Erythroblast (primary cell): ENCODE measurements at places on chromosomes 12 and 14.

DNA sequence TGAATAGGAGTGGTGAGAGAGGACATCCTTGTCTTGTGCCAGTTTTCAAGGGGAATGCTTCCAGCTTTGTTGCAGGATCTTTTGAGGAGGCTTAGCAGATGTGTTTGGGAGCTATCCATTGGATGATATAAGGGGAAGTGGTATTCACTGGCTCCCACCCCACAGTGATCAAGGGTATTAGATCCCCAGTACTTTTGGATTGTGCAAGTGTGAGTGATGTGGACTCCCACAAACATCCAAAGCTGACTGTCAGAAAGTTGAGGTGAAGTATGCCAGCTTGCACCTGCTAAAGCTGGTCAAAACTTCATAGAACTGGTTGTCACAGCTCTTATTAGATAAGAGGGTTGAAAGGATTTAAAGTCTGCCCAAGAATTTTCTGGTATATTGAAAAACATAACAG is 110.1 kb upstream of the BTG1 start:
- DNase-seq = no peak

- no peak for DNase-seq
Observed at GRCh38 chr14:99384450-99385417, 95.9 kb downstream of the SETD3 start.

GRCh38 chr14:20620798-20621478 is 20.6 kb downstream of the OR6S1 start:
- no peak for DNase-seq

DNA sequence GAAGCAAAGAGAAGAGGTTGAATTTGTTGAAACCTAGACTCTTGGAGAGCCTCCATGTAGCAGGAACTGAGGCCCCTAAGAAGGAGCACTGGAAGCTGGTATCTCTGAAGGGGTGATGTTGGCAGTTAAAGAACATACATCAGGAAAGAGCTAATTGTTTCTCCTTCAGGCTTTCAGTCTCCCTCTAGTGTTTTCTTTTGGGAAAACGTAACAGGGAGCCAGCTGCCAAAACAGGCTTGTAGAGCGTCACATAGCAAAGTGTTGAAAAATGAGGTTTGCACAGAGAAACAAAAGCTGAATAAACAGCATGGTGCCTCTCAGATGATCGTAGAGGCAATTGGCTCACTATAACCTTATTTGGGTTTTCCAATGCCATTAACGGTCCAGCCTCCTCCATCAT is 46.9 kb upstream of the CAND1 start:
- peak; percentile 4 for DNase-seq

DNA sequence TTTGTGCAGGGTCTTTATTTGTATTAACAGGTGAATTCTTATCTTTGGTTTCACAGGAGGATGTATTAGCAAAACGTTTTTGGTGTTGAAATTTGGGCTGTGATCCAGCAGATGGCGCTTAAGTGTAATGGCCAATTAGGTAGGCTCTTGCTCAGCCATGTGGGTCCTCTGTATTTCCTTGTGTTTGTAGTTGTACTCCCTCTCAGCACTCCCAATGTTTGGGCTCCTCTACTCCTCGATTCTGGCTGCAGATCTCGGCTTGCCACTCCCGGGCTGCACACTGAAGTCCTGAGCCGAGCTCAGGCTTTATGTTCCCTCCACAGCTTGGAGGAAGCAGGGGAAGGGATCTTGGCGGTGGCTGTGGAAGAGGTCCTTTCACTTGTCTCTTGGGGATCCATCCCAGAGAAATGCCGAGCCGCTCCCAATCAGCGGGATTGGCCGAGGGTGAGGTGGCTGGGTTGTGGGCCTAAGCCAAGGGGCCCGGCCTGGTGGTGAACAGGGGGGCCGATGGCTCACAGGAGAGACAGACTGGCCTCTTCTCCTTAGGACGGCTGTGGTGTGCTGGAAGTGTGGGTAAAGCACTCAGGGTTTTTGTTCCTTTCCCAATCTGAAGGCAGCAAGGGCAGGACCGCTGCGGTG is 133.7 kb downstream of the AEBP2 start:
- peak; percentile 65 for DNase-seq

DNA sequence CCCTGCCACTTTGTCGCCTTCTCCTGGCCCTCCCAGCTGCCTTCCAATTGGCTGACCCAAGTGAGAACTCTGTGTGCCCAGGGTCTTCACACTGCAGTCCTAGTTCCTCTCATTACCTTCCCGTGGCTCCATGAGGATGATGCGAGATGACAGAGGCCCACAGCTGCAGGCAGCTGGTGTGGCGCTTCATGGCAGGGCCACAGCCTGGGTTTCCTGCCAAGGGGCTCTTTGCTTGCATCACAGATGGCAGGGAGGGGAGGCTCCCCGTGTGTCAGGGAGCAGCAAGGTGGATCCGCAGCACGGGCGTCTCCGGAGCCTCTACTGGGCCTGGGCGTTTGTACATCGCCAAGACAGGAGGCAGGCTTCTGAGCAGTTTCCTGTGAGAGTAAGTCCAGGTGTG is 28.9 kb downstream of the DEGS2 start:
- DNase-seq = no peak

- DNase-seq = no peak
Observed at GRCh38 chr12:67885375-67886169, 103.7 kb upstream of the IFNG-AS1 start.

- no peak for DNase-seq
Observed at GRCh38 chr12:6273541-6274230, 36.8 kb upstream of the PLEKHG6 start.

- no peak for DNase-seq
Observed at GRCh38 chr14:66238969-66239368, 247.2 kb upstream of the CCDC196 start.

DNA sequence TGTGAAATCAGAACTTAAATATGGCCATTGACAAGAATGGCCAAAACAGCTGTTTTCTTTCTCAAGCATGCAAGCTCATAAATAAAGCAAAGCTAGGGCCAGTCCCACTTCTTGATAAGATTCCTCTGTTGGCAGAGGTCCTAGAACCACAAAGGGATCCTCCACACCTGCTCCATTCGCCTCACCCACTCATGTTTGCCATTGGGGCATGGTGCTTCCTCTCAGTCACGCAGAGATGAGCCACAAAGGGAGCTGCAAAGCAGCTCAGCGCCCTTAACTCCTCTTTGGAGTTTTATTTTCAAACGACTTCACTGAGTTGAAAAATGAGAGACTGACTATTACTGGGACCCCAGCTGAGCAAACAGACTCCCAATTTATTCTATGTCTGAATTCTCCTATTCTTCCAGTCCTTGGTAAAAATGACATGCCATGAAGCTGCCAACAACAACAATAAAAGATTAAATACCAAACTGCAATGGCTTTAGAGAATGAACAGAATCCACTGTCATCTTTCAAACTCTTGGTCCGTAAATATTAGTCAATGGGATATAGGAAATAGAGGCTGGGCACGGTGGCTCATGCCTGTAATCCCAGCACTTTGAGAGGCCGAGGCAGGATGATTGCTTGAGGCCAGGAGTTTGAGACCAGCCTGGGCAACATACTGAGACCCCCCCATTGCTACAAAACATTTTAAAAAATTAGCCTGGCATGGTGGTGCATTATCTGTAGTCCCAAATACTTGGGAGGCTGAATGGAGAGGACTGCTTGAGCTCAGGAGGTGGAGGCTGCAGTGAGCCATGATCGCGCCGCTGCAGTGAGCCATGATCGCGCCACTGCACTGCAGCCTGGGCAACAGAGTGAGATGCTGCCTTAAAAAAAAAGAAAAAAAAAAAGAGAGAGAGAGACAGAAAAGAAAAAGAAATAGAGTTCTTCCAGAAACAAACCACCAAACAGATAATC is 16.4 kb downstream of the MANSC1 start:
- DNase-seq = no peak
